Esophagus mucosa (tissue), 1 donor: ENCODE measurements at places on chromosomes 5 and 9. TPM values are rescaled to one million over a fixed set of nuclear protein-coding genes. Genes with fewer than 3 reads are reported as not detected.
A peak's percentile ranks its signal among the peaks of the same experiment; 100 is the strongest.

DNA sequence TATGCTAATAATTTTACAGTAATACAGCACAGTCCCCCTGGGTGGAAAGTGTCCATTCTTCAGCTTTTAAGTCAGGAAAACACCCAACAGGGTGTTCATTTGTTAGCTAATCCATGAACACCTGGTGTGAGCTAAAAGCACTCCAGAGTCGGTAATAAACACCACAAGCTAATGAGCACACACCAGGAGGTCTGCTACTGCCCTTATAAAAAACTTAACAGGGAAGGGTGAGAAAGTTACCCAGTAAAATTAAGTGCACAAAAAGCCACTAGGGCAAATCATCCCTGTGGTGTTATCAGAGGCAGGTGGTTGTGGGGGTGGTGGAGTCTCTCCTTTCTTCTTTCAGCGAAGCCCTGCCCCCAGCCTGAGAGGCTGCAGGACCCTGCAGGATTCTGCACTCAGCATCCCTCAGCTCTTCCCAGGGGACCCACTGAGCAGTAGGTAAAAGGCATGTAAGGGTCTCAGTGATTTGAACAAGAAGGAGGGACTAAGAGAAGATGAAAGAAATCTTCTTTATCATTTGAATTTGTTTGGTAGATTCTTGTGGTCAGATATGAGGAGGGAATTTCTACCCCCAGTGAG lies 14.4 kb downstream of the GDNF start:
- no peak for ATAC-seq

DNA sequence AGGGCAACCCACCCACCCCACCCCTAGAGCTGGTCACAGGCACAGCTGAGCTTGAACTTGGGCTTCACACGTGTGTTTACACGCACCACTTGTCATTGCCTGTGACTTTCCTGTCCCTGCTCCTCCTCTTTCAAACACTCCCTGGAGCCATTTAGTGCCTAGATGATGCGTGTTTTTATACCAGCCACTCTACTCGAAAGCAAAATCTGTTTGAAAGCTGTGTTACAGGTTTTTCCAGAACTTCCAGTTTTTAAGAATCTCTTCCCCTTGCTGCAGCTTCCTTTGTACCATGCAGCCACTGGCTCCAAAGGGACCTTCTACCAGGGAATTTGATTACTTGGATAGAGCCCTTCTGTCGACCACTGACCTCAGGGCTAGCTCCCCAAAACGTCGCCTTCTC lies 78.8 kb upstream of the SPRY4 start:
- peak; percentile 93 for ATAC-seq

GRCh38 chr9:136685790-136686533 lies 1.3 kb downstream of the AGPAT2 start:
- ATAC-seq: no peak

- peak; percentile 26 for ATAC-seq
Measured at GRCh38 chr9:97983589-97984187, 547 bp downstream of the ANP32B start.

Gene ANKRD34B
- not detected for total RNA-seq

Gene GBGT1
- 2.0 TPM for total RNA-seq

Gene SETX
- total RNA-seq: 19.1 TPM
